Fibroblast of upper back skin (primary cell): ENCODE measurements at places on chromosomes 7 and 10.
A peak's percentile ranks its signal among the peaks of the same experiment; 100 is the strongest.

GRCh38 chr7:136303162-136303561 lies 326.0 kb upstream of the MTPN start:
- DNase-seq: peak; percentile 41

DNA sequence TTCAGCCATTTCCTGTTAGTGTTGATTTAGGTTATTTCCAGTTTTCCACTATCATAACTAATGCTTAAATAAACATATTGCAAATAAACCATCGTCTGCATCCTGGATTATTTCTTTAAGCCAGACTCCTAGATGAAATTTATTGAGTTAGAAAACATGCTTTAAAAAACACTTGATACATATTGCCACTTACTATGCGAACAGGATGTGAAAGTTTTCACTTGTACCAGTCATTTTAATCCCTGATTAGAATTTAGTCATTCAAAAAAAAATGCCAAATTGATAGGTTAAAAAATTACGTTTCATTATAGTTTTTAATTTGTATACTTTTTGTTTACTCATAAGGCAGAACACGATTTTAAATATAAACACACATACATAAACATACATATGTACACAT lies 309.6 kb downstream of the RNLS start:
- DNase-seq: no peak

DNA sequence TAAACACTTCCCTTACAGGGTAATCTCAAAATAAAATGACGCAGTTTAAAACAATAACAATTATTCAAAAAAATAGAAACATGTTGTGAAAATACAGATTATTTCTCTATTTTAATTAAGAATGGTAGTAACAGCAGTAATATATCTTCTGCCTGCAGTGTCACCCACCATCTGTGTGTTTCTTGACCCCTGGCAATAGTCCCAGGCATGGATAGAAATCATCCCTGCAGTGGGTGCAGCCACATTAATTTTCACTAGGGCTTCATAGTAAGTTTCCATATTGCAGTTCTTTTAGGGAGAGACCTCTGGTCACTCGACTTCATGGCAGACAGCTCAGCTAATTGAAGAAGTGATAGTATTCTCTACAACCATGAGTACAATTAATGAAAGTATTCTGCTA lies 470.1 kb upstream of the TEX47 start:
- no peak for DNase-seq

DNA sequence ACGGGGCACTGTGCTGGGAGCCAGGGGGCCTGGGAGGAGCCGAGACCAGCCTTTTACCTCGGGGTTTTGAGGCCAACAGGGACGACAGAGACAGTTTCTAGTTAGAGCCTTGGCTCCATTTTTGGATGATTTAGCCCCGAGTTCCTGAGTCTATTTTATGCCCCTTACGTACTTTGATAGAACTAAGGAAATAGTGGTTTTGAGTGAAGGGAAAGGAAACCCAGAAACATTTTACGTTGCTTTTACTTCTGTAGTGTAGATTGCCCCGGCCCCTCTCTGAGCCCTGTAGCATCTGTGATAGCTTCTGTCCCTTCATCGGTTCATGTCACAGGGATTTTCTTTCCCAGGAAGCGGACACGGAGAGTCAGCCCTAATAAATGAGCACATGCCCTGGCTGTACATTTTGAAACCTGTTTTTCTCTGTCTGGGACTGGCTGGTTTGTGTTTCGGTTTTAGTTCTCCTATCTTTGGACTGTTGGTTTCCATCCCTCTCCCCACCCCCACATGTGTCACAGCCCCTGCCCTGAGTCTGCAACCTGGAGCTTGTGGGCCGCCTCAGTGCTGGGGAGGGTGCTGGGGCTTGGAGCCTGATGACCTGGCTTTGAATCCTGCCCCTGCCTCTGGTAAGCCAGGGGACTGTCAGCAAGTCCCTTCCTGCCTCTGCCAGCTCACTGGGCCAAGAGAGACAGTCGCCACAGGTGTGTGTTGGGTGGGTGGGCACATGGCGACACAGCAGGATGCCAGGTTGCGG lies 6.9 kb upstream of the ORAI2 start:
- no peak for DNase-seq

DNA sequence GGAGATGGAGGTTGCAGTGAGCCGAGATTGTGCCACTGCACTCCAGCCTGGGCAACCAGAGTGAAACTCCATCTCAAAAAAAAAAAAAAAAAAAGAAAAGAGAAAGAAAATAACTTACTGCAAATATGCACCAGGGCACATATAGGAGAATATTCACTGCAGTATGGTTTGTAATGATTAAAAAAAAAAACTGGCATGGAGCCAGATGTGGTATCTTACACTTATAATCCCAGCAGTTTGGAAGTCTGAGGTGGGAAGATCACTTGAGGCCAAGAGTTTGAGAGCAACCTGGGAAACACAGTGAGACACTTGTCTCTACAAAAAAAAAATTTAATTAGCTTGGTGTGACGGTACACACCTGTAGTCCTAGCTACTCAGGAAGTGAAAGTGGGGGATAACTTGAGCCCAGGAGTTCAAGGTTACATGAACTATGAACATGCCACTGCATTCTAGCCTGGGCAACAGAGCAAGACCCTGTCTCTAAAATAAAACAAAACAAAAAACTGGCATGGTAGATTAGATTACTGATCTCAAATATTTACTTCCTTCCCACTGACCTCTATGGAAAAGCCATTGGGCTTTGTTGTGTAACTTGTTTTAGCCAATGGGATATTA lies 85.6 kb downstream of the MICU1 start:
- no peak for DNase-seq

GRCh38 chr7:120407010-120407409 lies 134.0 kb downstream of the KCND2 start:
- DNase-seq: peak; percentile 8

GRCh38 chr10:63940277-63940922 lies 419.2 kb downstream of the REEP3 start:
- DNase-seq: no peak

GRCh38 chr7:28155019-28155660 lies 25.5 kb downstream of the JAZF1 start:
- no peak for DNase-seq

GRCh38 chr10:3774018-3774813 lies 10.8 kb downstream of the KLF6 start:
- no peak for DNase-seq

- no peak for DNase-seq
These were observed 33.2 kb downstream of the PITRM1 start for GRCh38 chr10:3139216-3139910.

DNA sequence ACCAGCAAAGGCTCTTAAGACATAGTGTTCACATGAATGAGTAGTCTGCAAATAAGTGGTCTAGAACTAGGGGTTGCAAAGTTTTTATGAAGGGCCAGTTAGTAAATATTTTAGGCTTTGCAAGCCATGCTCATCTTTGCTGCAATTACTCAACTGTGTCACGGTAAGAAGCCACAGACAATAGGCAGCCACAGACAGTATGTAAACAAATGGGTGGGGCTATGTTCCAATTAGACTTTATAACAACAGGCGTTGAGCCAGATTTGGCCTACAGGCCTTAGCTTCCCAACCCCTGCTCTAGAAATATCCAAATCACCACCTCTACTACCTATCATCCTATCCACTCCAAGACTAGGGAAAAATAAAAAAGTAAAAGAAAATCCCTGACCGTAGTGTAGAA lies 9.2 kb downstream of the IKZF5 start:
- no peak for DNase-seq

GRCh38 chr10:62844280-62845011 lies 28.3 kb upstream of the EGR2 start:
- DNase-seq: no peak

- peak; percentile 13 for DNase-seq
These were observed 590.2 kb downstream of the SH2D4B start for GRCh38 chr10:81127931-81128330.

DNA sequence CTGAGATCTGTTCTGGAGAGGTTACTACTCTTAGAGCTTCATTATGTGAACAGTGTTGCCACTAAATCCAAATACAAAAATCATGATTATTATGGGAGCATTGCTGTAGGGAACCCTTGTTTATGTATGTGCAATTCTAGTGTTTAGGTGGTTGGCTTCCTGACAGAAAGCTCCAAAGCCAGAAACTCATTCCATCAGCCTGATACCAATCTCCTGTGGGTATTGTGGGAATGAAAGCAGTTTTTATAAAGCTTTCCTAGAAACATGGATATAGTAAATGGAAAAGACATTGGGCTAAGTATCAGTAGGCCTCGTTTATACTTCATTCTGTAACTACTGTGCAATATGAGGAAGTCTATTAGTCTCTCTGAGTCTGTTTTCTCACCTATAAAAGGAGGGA lies 6.4 kb downstream of the SDK1 start:
- no peak for DNase-seq

DNA sequence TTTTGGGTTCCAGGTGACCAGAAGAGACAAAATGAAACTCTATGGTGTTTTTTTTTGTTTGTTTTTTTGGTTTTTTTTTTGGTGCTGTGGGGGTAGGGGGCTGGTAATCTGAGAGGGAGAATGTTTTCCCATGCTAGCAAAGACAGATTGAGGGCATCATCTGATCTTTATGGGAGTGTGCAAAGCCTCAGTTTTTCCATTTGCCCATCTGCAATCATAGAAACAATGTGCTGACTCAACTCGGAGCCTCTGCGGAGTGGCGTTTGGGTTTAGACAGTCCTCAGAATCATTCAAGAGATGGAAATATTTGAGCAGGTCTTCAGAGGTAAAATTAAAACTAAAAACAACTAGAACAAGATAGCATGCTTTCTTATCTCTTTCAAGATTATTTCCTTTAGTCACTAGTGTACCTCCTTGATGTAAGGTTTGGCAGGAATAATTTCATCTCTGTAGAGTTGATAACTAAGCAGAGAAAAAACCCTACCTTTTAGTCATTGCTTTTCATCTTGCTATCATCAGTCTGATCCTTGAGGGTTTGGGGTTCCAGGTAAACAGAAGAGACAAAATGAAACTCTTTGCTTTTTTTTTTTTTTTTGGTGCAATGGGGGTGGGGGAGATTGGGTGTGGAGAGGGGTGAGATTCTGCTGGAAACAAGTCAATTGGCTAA lies 18.0 kb downstream of the CNNM2 start:
- DNase-seq: no peak

GRCh38 chr10:112601214-112602090 lies 154.4 kb downstream of the VTI1A start:
- no peak for DNase-seq

- no peak for DNase-seq
These were observed 64.3 kb downstream of the TNRC18 start for GRCh38 chr7:5359344-5359743.

GRCh38 chr7:96495751-96496216 lies 173.9 kb upstream of the SLC25A13 start:
- no peak for DNase-seq

DNA sequence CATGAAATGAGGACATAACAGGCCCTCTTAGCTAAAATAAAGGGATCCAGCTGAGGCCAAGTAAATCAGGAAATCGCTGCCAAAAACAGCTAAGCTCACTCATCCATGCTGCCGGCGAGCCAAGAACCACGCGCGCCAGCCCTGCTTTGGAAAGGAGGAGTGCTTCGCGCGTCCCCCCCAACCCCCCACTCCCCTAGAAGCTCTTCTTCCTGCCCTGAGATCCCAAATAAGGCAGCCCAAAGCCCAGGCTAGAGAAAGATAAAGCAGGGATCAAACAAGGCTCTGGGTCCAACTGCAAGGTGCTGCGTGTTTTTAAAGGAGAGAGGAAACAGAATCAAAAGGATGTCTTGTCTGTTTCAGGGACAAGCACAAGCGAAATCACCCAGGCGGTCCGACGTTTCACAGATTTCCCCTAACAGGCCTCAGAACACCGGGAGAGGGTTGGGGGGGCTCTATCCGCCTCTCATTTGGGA lies 168.3 kb upstream of the AUTS2 start:
- peak; percentile 94 for DNase-seq

GRCh38 chr10:17278607-17279240 lies 50.7 kb downstream of the VIM start:
- DNase-seq: no peak

DNA sequence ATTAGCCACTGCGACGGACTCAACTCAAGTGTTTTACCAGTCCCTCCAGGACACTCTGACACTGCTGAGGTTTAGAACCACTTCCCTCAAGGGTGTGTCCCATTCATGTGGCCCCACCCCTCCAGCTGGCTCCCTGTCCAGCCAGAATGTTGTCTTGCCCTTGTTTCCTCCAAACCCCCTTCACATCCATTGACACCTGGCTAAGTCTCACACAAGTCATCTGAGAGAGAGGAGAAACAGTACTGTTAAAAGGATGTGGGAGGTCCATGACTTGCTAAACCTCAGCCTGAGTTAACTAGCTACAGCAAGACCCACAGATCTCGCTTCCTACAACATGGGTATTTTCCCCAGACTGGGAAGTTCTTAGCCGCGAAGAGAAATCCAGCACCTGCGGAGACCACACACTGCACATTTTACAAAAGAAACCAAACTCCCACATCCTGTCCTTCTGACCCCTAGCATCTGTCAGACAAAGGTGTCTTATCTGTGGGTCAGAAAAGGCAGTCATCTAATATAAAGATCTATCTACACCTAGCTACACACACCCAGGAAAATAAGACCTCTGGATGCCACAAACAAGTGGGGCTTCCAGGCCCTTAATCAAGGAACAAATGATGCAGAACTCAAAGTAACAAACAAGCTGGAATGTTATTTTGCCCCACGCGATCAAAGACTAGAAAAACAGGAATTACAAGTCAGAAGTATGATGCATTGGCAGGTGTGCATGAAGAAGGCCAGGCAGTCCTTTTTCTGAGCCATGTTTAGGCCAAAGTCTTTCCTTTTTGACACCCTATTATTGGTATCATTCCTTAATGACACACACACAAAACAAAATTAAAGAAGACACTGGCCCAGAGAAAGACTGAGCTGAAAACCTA lies 13.9 kb downstream of the OSBPL3 start:
- DNase-seq: no peak

DNA sequence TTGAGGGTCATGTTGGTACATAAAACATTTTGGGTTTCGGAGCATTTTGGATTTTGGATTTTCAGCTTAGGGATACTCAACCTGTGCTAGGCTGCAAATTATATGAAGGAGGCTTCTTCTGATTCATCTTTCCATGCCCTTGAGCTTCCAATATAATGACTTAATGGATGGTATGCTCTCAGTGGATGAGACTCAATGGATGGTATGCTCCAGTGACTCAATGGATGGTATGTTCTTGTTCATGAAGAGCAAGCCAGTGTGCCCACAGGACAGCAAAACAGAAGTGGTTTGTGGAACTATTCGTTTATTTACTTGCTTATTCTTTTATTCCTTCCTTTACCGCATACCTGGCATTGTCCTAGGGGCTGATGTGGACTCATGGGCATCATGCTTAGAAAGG lies 969.6 kb downstream of the LRMDA start:
- DNase-seq: no peak
